ENCODE measurements at places on chromosomes 11 and 22. TPM values are rescaled to one million over a fixed set of nuclear protein-coding genes. Genes with fewer than 3 reads are reported as not detected.

The SERGEF gene
- 26.0 TPM for polyA plus RNA-seq

The KDM4D gene
- 0.46 TPM for polyA plus RNA-seq

The TTC36 gene
- 3.1 TPM for polyA plus RNA-seq

The NCF4 gene
- 0.54 TPM for polyA plus RNA-seq

The LDLRAD3 gene
- polyA plus RNA-seq = 12.2 TPM

The GRAMD4 gene
- 31.0 TPM for polyA plus RNA-seq

The ACTN3 gene
- 0.09 TPM for polyA plus RNA-seq

The DEPDC7 gene
- polyA plus RNA-seq = 12.5 TPM

DNA sequence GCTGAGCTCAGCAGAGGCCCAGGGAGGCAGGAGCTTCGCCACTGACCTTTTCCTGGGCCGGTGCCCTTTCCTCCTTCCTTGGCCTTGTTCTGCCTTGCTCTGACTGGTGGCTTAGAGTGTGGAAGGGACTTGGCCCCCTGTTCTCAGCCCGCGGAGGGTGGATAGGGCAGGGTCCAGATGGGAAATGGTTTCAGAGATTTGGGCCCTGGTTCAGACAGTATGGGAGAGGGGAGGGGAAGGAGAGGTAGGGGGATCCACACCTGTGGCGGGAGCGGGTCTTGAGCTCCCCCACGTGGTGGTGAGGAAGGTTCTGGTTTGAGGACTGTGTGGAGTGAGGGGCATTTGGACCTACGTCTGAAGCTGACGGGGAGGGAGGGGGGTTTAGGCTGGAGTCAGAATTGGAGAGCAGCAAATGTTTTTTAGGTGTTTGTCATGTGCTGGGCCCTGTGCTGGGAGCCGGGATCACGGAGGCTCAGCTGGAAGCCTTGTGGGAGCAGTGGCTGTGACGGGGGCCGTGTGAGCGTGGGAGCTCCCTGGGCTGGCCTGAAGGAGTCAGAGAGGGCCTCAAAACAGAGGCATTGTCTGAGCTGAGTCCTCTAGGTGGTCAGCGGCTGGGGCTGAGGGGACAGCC, 27.2 kb downstream of the SHANK3 start:
- no peaks in the 10 kb centered on the region for H3K27me3 ChIP-seq
- no peaks in the 10 kb centered on the region for H3K36me3 ChIP-seq
- peak; percentile 49 for DNase-seq

DNA sequence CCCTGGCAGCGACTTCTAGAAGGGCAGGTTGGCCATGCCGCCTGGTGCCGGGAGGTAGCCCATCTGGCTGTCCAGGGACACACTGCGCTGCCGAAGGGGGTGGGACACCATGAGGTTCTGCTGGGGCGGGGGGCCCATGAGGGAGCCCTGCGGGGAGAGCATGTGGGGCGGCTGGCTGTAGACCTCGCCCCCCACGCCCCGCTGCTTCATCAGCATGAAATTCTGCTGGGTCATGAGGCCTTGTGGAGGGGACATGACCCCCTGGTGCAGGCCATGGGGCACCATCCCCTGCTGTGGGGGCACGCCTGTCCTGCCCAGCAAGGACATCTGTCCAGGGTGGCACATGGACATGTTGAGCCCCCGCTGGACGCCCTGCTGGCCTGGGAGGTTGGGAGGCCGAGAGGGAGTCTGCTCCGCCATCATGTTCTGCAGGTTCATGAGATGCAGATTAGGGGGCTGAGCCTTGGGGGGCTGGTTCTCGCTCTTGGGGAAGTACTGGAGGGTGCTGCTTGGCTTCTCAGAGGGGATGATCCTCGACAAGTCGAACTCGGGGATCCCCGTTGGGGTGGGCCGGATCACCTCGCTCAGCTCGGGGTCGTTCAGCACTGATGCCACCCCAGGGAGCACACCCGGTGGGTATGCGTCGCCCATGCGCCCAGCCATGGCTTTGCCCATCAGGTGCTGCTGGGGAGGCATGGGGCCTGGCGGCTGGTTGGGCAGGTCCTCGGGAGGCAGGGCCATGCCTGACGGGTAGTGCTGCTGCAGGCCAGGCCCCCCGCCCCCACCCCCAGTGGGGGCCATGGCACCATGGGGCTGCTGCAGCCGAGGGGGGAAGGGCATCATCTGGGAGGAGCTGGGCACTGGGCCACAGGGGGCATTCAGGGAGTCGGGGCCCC, 15.0 kb downstream of the CXCR5 start:
- H3K27me3 ChIP-seq = no peaks in the 10 kb centered on the region
- H3K4me3 ChIP-seq = no peak overlapping the region
- no peaks in the 10 kb centered on the region for H3K36me3 ChIP-seq

GRCh38 chr11:95256321-95256779, 25.3 kb upstream of the SESN3 start:
- peak overlapping the region; percentile 72 for H3K27ac ChIP-seq
- H3K36me3 ChIP-seq = no peaks in the 10 kb centered on the region
- H3K4me1 ChIP-seq = peaks cover 41% of the 10 kb centered on the region
- no peaks in the 10 kb centered on the region for H3K27me3 ChIP-seq

GRCh38 chr11:20113149-20113438, 47.2 kb downstream of the DBX1 start:
- no peak overlapping the region for H3K4me3 ChIP-seq
- peaks cover 13% of the 10 kb centered on the region for H3K4me1 ChIP-seq
- peak overlapping the region; percentile 90 for H3K27ac ChIP-seq

DNA sequence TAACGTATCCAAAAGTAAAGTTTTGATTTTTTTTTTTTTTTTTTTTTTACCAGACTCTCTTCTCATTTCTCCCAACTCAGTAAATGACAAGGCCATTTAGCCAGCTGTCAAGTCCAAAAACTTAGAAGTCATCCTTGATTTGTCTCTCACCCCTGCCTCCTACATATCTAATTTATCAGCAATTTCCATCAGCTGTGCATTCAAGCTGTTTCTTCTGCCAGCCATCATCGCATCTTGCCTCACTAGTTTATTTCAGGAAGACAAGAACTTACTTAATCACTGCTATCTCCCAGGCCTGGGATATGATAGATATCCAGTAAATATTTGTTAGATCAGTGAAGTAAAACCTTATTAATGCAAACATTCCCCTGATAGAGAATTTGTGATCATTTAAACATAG, 47.6 kb downstream of the SCGB1A1 start:
- peaks cover 4% of the 10 kb centered on the region for H3K4me1 ChIP-seq
- DNase-seq = no peak
- no peak overlapping the region for H3K4me3 ChIP-seq

- H3K4me3 ChIP-seq = no peak overlapping the region
- H3K27me3 ChIP-seq = no peaks in the 10 kb centered on the region
- H3K36me3 ChIP-seq = no peaks in the 10 kb centered on the region
- H3K4me1 ChIP-seq = no peaks in the 10 kb centered on the region
- no peak overlapping the region for H3K27ac ChIP-seq
- DNase-seq = no peak
These were observed 46.3 kb downstream of the PGR start for GRCh38 chr11:101083335-101083734.

- no peaks in the 10 kb centered on the region for H3K4me1 ChIP-seq
- H3K27me3 ChIP-seq = no peaks in the 10 kb centered on the region
These were observed 287.1 kb upstream of the RAG2 start for GRCh38 chr11:36885154-36885553.

DNA sequence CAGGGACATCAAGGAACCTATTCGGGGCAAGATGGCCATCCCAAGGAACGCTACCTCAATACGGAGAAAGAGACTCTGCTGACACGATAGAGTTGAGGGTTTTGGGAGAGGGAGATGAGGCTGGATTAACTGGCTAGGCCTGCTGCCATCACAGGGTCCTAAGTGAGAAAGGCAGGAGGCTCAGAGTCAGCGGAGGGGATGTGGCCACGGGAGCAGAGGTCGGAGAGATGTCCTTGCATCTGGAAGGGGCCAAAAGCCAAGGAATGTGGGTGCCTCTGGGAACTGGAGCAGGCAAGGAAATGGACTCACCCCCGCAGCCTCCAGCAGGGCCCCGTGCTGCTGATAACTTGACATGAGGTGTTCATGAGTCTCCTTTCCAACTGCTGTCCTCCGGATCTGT, 31.0 kb upstream of the RFPL3 start:
- DNase-seq = no peak
- no peaks in the 10 kb centered on the region for H3K36me3 ChIP-seq
- H3K27ac ChIP-seq = no peak overlapping the region
- no peak overlapping the region for H3K4me3 ChIP-seq

DNA sequence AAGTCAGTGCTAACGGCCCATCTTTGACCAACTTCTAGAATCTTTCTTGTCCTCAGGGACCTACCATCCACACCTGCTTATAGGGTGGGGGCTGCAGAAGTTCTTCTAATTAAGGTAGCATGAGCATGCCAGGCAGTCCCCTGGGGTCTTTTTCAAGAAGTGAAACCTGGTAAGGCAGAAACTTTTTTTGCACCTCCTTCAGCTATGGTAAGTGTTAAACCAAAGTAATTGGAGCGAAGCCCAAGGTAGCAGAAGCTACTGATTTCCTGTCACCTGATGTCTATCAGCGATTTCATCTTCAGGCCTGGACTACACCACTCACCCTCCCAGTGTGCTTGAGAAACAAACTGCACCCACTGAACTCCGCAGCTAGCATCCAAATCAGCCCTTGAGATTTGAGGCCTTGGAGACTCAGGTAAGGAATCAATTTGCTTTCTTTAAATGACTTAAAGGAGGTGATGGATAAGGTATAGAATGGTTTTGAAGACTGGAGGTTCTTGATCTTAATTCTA, at the start of gene MS4A1:
Gene MS4A1 (plus strand): TSS at position 317 of the 512 bp plus-strand sequence. CDS start 6,528 bp downstream, outside the sequence.
- no peak within 1 kb of the TSS for H3K27ac ChIP-seq
- DNase-seq = no peak
- no peaks in the 10 kb centered on the region for H3K27me3 ChIP-seq
- H3K4me3 ChIP-seq = no peak within 1 kb of the TSS
- no peaks in the 10 kb centered on the region for H3K36me3 ChIP-seq

GRCh38 chr22:33512908-33513307, 407.4 kb downstream of the LARGE1 start:
- no peak overlapping the region for H3K27ac ChIP-seq
- H3K36me3 ChIP-seq = no peaks in the 10 kb centered on the region
- H3K27me3 ChIP-seq = no peaks in the 10 kb centered on the region
- no peak for DNase-seq
- no peaks in the 10 kb centered on the region for H3K4me1 ChIP-seq
- H3K4me3 ChIP-seq = no peak overlapping the region

- no peak overlapping the region for H3K4me3 ChIP-seq
- no peak overlapping the region for H3K27ac ChIP-seq
- H3K27me3 ChIP-seq = no peaks in the 10 kb centered on the region
- DNase-seq = no peak
- peaks cover 6% of the 10 kb centered on the region for H3K4me1 ChIP-seq
These were observed 28.6 kb downstream of the PTPRJ start for GRCh38 chr11:48008951-48009270.

DNA sequence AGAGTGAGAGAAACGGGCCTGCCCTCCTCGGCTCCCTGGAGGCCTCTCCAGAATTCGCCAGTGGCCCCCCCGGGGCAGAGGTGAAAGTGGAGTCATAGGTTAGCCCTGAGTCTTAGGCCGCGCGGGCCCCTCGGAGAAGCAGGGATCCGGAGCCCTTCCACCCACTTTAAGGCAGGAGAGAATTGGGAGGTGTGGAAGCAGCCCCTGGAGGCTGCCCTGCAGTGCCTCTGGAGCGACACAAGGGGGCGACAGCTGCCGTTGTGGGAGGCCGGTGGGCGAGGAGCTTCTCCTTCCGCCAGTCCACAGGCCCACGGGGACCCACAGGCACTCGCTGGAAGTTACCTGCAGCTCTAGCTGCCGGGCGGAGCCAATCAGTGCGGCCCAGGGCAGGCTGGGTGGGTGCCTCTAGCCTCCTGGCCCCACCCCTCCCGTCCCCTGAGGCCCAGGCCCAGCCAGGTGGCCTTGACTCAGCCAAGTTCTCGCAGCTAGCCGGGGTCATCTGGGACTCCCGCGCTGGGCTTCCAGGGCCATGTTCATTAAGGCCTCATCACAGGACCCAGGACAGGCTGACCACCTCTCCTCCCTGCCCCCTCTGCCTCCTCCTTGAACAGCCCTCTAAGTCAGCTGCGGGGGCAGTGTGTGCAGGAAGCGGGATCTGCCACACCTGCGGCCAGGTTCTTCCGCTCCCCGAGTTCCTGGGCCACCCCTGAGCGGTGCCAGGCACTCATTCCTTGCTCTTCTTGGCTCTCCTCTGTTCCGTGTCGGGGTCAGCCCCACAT, 5.0 kb downstream of the DGKZ start:
- H3K27me3 ChIP-seq = no peaks in the 10 kb centered on the region
- H3K36me3 ChIP-seq = no peaks in the 10 kb centered on the region
- DNase-seq = peak; percentile 64
- no peak overlapping the region for H3K27ac ChIP-seq

DNA sequence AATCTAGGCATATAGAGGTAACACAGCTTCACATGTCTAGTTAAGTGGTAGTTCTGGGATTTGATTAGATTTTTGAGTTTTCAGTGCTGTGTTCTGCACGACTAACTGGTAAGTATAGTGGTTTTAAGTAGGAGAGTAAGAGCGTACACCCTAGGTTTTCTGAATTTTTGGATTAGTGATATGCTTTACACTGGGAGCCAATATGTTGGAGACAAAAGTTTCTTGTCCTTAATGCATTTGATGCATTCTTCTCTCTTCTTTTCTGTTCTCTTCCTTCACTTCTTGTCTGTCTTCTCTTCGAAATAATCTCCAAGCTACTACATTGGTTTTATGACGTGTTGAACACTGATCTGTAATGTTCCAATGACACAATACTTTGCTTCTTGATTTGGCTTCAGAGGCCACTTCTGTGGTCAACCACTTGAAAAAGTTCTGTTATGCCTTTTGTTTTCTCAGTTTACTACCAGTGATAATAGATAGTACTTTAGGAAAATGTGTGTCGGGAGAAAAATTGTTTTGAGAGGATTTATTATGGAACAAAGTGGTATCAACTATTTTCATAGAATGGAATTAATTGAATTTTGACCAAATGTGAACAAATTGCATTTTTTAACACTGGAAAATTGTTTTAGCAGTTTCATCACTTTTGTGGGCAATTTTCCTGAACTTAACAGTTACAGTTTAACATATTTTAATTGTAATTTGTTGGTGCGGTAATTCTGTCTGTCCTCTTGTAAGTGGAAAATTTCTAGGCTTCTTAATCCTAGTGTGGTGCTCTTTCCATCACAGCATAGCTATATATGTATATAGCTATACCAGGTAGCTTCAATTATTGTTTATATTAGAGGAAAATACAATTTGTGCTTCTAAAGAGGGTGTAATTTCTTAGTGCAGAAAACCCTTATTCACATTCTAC, 2.6 kb downstream of the PDE3B start:
- H3K4me1 ChIP-seq = peaks cover 22% of the 10 kb centered on the region
- peak overlapping the region; percentile 18 for H3K27ac ChIP-seq
- H3K4me3 ChIP-seq = peak overlapping the region; percentile 88
- no peaks in the 10 kb centered on the region for H3K36me3 ChIP-seq
- no peak for DNase-seq
- H3K27me3 ChIP-seq = no peaks in the 10 kb centered on the region

- H3K27ac ChIP-seq = no peak overlapping the region
- DNase-seq = no peak
- H3K4me3 ChIP-seq = no peak overlapping the region
- H3K27me3 ChIP-seq = no peaks in the 10 kb centered on the region
- no peaks in the 10 kb centered on the region for H3K36me3 ChIP-seq
- no peaks in the 10 kb centered on the region for H3K4me1 ChIP-seq
These were observed 258.5 kb downstream of the LUZP2 start for GRCh38 chr11:24755260-24755839.

GRCh38 chr11:103671143-103671651, 365.2 kb upstream of the DDI1 start:
- no peaks in the 10 kb centered on the region for H3K36me3 ChIP-seq
- no peak for DNase-seq
- no peak overlapping the region for H3K4me3 ChIP-seq
- H3K27me3 ChIP-seq = no peaks in the 10 kb centered on the region
- H3K27ac ChIP-seq = no peak overlapping the region

- peaks cover 19% of the 10 kb centered on the region for H3K4me1 ChIP-seq
- peak within 1 kb of the TSS; percentile 27 for H3K4me3 ChIP-seq
- peak; percentile 85 for DNase-seq
- no peaks in the 10 kb centered on the region for H3K27me3 ChIP-seq
- H3K36me3 ChIP-seq = no peaks in the 10 kb centered on the region
These were observed at the start of gene RIN1 for GRCh38 chr11:66336234-66337102. RIN1 (minus strand) TSS chr11:66336434; CDS start chr11:66336402, 32 bp downstream.

GRCh38 chr11:62707277-62707861, at the start of the genes BSCL2 and GNG3:
BSCL2 (minus strand) TSS chr11:62707424; CDS start chr11:62707195, 229 bp downstream.
GNG3 (plus strand) TSS chr11:62707676; CDS start chr11:62708296, 620 bp downstream.
- no peaks in the 10 kb centered on the region for H3K27me3 ChIP-seq
- peaks cover 42% of the 10 kb centered on the region for H3K4me1 ChIP-seq

Data from hepatocyte (in vitro differentiated cells).